ENCODE measurements at places on chromosomes 5 and 9.

GRCh38 chr5:137294604-137295003, 204.5 kb downstream of the SPOCK1 start:
- no peak for DNase-seq

DNA sequence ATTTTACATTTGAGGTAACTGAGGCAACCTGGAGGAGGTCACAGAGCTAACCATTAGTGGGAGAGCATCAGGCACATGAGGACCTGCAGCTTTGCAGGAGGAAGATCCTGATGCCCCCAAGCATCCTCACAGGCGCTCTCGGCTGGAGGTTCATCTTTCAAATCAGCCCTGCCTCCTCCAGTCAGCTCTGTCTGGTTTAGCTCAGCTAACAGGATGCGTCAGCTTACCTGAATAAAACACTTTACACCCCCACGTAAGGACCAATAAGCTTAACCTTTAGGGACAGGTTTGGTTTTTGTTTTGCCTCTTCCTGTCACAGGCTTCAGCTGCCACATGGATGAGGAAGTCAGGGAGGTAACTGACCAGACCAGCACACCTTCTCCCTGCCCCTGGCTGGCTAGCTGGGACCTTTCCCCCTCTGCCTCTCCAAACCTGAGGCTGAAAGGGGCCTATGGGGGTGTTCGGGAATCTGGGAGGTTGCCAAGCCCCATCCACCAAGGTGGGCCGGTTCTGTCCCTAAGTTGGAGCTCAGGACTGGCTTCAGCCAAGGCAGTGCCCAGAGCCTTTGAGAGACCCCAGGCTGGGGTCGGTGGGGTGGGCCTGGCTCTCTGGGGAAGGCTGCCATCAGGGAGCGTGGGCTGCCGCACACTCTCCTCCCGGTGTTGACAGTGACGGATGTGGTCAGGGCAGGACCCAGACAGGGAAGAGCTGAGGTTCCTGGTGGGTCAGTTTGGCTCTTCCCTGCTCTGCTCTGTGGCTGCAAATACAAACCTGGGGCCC, 20.0 kb upstream of the FCN1 start:
- no peak for DNase-seq

DNA sequence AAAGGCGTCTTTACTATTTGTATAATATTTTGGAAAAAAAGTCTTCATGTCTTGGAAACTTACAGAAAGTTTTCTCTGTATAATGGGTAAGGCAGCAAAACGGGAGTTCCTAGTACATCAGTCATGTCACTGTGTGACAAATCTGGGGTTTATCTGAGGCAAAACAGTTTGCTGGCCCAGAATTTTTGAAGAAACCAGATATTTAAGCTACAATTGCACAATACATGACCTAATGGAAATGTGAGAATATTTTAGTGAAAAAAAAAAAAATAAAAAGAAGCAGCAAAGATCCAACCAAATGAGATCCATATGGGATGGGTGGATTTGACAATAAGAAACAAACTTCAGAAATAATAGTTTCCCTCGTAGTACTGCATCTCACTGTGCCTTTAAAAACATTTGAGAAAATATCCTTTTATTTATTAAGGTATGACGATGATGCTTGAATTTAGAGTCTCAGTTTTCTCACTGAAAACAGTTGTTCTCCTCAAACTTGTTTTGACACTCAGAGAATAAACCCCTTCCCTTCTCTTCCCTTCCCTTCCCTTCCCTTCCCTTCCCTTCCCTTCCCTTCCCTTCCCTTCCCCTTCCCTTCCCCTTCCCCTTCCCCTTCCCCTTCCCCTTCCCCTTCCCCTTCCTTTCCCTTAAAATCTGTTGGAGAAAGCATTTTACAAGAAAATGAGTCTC, 180.5 kb upstream of the TUT7 start:
- no peak for DNase-seq

- no peak for DNase-seq
Measured at GRCh38 chr9:84563691-84564090, 105.8 kb upstream of the NTRK2 start.

DNA sequence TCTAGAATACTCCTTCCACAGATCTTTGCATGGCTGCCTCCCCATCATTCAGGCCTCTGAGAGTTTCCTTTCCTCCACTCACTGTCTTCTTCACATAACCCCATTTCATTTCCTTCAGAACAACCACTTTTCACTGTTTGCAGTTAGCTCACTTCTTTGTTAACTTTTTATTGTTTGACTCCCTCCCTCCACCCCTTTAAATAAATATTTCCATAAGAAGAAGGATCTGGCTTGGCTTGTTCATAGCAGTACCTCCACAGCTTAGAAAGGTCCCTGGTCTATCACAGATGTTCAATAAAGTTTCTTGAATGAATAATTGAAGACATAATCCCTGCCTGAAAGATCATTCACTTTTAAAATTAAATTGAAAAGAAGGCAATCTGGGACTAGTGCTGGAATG, 661.6 kb downstream of the ACTL7B start:
- DNase-seq, result no peak

- peak; percentile 74 for DNase-seq
Measured at GRCh38 chr5:76337953-76338451, 65.1 kb upstream of the IQGAP2 start.

DNA sequence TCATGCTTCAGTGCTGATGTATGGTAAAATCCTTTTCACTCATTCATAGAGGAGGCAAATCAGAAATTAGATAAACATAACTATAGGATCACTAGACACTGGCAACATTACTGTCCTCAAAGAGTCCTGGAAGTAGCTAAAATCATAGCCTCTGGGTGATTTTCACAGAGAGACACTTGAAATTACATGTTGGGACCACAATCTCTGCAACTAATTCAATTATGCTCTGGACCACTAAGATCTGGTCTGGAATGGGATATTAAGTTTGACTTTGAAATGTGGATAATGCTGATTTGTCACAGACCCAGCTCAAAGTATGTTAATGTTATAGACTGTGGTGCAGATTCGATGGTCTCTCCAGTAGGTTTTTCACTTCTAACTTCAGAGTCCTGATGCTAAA, 214.6 kb upstream of the CCNH start:
- no peak for DNase-seq

DNA sequence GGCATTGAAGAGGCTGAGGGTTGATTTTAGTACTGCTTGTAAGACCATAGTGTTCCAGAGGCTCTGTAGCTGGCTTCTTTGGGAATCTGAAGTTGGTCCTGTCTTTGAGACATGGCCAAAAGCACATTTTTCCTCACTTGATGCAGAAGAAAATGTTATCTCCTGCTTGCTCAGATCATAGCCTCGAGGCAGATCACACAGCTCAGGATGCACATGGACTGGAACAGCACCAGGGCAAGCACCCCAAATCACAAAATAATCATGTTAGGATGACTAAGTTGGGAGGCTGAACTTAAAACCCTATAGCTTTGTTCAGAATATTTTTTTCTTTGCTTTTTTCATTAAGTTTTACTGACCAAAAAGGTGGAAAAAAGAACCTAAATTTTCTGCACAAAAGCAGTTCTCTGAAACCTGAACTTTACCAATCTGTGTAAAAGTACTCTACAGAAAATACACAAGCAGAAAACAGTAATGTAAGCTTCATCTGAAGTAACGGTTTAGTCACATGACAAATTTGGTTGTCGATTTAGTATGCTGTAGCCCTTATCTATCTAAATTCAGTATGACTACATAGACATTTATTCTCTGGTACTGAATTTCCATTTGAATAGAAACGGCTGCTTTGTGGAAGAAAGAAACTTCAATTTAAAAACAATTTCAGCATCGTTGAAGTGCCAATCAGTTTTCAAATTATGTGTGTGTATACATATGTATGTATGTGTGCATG, 3.4 kb downstream of the KLHL9 start:
- DNase-seq, result peak; percentile 11

DNA sequence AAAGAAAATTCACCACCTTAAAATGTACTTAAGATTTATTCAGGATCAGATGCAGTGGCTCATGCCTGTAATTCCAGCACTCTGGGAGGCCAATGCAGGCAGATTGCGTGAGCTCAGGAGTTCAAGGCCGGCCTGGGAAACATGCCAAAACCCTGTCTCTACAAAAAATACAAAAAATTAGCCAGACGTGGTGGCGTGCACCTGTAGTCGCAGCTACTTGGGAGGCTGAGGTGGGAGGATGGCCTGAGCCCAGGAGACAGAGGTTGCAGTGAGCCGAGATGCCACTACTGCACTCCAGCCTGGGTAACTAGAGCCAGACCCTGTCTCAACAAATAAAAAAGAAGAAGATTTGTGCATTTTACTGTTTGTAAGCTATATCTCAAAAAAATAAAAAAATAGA, 34.7 kb upstream of the GFPT2 start:
- DNase-seq, result no peak

- DNase-seq, result no peak
Measured at GRCh38 chr9:96027251-96028131, 152.0 kb downstream of the ERCC6L2 start.

- DNase-seq, result no peak
Measured at GRCh38 chr5:179192185-179192890, 132.2 kb downstream of the ZNF354C start.

- peak; percentile 100 for DNase-seq
Measured at GRCh38 chr9:9791611-9792010, 821.2 kb downstream of the PTPRD start.

- DNase-seq, result peak; percentile 82
Measured at GRCh38 chr9:91500509-91501014, 76.9 kb upstream of the NFIL3 start.

DNA sequence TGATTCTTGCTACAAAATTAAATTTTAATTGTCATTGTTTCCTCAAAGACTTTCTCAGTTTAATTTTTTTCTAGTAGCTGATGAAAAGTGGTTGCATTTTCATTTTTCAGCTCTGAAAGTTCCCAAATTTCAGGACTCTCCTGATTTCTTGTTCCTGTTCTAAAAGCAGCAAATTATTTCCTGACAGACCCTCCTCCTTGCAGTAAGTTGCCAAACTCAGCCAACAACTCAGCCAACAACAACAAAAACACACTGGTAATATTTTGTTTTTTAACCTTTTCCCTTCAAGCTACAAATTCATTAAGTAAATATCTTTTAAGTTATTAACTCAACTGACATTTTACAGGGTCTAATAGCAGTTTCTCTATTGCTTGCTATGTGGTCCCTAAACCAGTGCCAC, 487.8 kb upstream of the NUDT12 start:
- no peak for DNase-seq

DNA sequence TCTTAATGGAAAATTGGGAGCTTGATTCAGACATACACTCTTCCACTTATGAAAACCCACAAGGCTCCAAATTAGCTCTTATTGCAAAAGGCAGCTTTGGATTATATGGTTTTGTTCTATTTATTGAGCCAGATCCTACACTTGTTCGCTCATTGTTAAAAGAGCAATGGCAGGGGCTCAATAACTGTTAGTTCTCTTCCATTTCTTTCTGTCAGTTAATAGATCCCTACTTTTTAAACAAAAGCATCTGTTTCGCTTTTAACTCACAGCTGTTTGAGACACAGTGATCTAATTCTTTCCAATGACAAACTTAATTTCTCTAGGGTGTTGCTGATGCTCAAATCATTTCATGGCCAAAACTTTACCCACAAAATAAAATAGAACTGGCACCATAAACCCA, 11.7 kb downstream of the C5 start:
- no peak for DNase-seq

DNA sequence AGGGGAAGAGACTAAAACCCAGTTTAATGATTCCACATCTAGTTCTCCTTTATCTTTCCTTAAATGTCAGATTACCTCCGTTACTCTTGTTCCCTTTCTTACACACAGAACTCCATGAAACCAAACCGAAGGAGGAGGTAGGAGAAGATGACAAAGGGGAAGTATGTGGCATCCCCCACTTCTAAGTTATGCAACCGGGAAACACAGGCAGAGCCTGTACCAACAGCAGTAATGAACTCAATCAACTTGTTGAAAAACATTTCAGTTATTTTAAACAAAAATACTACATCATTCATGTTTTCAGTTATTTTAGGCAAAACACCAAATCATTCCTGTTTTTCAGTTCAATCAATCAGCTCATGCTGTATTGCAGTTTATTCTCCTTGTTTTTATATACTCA, 101.8 kb downstream of the PCSK1 start:
- peak; percentile 55 for DNase-seq

DNA sequence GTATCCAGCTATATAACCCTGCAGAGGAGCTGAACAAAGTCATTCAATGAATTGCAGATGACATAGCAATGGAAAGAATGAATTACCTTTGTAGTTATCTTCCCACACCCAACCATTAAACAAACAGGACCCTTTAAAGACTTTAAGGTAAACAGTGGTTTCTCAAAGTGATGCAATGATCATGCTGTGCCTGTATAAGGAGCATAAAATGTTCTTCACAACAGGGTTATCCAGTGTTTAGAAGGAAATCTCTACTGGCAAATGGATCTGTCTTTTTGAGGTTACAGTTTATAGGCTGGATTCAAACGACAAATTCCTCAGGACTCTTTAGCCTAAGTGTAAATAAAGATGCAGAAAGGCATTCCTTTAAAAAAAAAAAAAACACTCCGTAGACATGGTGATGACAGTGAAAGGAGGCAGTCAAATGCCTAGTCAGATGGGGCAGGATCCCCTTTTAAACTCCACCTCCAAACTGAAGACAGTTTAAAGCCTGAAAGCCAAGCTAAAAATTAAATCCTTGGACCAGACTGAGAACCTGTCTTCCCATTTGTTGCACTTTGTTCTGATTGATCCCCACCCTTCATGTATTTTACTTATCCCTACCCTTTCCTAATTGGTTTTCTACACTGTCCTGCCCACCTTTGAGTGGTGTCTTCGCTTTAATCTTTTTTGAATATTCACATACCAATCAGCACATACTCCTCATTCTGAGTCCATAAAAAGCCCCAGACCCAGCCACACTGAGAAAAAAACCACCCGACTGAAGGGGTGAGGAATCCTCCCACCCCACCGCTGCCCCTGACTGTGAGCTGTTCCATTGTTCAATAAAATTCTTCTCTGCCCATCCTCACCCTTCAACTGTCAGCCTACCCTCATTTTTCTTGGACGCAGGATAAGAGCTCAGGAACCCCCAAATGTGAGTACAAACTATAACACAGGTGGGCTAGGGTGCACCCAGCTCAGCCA, 761.3 kb upstream of the DMAC1 start:
- DNase-seq, result no peak

- DNase-seq, result no peak
Measured at GRCh38 chr5:155080721-155081120, 67.2 kb downstream of the KIF4B start.

DNA sequence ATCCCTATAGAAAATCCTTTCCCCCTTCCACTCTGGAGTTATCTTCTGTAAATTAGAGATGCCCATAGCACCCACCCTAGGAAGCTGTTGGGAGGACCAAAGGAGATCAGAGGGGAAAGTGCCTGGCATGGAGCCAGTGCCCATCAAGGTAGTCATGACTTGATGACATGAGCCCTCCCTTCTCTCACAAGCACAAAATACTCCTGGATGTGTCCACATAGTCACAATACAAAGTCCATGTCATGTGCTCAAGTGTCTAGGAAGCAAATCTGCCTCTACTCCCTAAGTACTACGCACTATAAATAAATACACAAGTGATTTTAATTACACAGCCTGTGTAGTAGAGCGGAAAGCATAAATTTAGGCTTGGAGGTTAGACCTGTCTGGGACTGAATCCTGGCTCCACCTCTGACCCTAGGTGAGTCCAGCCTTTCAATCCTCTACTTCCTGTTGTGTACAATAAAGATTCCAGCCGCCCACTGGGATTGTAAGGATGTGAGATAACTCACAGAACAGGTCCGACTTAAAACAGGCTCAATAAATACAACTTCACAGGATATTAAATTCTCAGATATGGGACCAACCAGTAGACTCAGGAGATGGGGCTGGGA, 30.6 kb downstream of the TTC39B start:
- no peak for DNase-seq

- no peak for DNase-seq
Measured at GRCh38 chr5:88845081-88845697, 37.8 kb downstream of the MEF2C start.
